ENCODE measurements at places on chromosomes 12 and 14. TPM values are rescaled to one million over a fixed set of nuclear protein-coding genes. Genes with fewer than 3 reads are reported as not detected.

DNA sequence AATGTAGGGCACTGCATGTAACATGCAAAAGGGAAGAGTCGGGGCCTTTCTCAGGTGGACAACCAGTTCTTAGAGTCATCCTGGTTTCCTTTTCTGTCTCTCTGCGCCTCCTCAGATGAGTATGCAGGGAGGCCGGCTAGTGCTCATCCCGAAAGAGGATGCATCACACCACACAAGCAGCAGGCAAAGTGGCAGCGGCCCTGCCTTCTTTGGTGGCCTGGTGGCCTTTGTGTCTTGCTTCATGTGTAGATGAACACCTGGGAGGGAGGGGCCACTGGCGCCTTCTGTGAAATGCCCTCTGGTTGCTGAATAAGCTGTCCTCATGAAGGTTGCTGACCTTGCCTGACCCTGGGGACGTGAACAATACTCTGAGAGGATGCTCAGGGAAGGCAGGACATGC lies 18.0 kb downstream of the SLC24A4 start:
- DNase-seq, result no peak

GRCh38 chr12:45388545-45388944 lies 172.7 kb downstream of the ANO6 start:
- no peak for DNase-seq

- no peak for DNase-seq
These were observed 160.9 kb downstream of the ALG10B start for GRCh38 chr12:38477340-38478090.

DNA sequence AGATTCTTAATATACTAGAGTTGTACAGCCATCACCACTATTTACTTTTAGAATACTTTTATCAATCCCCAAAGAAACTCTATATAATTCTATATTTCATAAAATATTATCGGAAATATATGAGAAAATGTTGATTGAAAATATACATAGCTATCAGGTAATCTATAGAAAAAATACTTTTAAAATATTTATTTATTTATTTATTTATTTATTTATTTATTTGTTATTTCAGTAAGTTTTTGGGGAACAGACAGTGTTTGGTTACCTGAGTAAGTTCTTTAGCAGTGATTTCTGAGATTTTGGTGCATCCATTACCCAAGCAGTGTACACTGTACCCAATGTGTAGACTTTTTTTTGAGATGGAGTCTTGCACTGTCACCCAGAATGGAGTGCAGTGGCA lies 206.6 kb upstream of the DAAM1 start:
- no peak for DNase-seq

DNA sequence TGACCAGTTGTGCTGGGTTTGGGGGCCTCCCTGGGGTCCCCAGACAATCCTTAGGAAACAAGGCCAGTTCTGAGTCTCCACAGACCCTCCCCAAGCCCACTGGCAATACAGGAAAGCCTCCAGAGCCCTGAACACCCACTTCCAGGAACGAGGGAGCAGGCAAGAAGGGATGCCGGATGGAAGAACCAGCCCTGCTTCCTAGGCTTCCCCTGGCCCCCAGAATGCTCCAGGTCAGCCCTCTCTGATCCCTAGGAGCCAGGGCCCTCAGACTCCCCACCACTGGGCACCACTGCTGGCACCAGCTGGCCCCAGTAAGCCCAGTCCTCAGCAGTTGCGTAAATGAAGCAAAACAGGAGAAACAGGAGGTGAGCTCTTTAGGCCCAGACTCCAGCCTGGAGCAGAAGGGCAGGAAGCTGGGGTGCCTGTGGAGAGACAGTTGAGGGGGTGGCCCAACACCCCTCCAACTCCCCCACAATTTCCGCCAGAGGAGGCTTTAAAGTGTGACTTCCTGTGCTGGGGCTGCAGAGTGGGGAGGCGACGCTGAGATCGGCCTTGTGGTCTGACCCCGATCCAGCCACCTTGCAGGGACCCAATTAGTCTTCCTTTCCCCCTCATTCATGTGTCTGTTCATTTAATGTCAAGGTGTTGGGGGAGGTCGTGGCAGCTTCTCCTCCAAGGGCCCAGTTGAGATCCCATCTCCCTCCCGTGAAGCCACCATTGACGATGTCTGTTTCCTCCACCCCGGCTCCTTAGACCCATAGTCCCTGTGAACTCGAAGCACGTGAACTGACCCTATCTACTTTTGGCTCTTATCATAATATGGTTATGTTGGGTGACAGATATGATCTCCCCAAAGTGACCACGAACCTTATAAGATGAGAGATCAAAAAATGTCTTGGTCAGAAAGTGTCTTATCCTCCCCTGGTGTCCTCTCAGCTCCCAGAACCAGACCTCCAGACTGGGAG lies 4.7 kb downstream of the TNFRSF1A start:
- DNase-seq, result no peak

GRCh38 chr12:2666411-2666810 lies 128.4 kb upstream of the FKBP4 start:
- no peak for DNase-seq

GRCh38 chr12:6535697-6535946 lies 1.3 kb downstream of the GAPDH start:
- no peak for DNase-seq

Gene TOMM20L
- total RNA-seq, result not detected

DNA sequence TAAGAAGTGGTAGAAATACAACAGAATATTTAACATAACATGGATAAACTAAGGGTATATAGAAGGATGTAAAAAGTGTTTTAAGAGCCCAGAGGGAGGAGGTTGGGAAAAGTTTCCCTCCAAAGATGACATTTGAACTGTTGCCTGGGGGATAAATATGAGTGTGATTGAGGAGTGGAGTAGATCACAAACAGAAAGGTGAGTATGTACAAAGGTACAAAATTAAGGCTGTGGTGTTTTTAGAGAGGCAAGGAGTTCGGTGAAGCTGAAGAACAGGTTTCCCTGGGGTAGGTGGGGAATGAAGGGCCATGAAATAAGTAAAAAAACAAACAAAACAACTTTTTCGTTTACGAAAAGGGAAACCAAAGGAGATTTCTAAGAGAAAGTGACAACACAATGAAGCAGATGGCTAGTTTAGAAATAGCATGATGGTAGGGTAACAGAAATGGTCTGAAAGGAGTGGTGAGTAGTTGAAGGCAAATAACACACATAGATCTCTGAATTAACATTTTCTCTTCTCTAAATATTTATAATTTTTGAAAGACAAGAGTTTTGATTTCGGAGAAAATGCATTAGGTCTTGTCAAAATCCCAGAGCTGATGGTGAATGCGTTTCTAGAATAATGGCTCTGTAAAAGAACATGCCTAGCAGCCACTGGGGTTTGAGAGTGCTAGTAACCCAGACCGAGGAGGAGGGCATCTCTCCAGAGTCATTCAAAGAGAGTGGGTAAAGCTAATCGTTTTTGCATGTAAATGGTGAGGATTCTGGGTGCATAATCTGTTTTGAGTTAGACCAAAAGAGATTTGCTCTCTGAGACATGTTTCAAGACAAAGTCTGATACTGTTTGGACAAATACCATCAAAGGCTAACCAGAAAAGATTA lies 240.4 kb upstream of the DCN start:
- no peak for DNase-seq

DNA sequence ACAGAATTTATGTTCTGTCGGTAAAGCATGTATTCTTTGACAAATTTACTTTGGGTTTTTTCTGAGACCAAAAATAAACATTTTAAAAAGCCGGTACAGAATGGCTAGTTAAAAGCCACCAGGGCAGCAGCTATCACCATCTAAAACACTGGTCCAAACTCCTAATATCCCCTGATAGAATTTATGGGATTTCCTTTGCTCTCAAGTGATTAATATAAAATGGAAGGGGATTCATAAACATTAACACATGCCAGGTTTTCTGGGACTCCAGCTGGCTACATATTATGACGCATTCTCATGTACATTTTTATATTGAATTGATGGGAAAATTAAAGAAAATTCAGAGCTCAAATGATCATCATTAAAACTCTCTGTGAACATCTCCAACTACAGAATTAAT lies 640.8 kb downstream of the C12orf50 start:
- DNase-seq, result no peak

- DNase-seq, result no peak
These were observed 613.6 kb upstream of the USP15 start for GRCh38 chr12:61646639-61647038.

- DNase-seq, result no peak
These were observed 141.7 kb upstream of the ARHGAP5 start for GRCh38 chr14:31935391-31935790.

GRCh38 chr12:43348221-43348620 lies 203.8 kb downstream of the ADAMTS20 start:
- DNase-seq, result no peak

DNA sequence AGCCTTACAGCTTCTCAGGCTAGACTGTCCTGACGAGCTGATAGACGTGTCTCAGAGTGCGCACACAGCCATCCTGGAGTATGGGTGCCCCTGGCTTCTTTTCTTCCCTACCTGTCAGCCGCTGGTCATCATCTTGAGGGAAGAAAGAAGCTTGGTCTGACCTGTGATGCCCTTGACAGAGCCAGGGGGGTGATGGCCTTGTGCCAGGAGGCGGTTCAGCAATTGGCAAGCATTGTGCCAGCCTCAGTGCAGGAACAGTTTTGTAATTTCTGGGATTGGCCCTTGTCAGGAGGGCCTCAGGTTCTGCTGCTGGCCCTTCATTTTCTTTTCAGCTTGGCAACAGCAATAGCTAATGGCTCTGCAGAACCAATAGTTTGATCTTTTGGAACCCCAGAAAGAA lies 80.1 kb downstream of the ADCK1 start:
- no peak for DNase-seq

Gene TMEM132C
- total RNA-seq, result 4.1 TPM

DNA sequence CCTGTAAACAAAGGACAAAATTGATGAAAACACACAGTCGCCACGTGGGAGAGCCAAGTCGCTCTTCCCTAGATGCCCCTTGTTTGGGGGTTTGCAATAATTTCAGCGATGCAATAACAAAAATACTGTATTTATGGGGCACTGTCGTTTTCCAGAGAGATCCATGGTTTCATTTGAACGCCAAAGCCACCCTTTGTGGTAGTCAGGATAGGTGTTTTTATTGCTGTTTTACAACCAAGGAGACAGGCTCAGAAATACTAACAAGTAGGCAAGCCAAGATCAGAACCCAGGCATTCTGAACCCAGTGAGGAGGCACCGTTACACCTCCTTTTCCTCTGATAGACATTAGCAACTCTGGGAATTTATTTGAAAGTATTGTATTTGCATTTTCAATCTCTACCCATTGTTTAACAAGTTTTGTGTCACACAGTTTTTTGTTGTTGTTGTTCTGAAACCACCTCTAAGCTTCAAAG lies 831 bp upstream of the BTBD7 start:
- DNase-seq, result no peak

Gene PABPN1
- 70.1 TPM for total RNA-seq

DNA sequence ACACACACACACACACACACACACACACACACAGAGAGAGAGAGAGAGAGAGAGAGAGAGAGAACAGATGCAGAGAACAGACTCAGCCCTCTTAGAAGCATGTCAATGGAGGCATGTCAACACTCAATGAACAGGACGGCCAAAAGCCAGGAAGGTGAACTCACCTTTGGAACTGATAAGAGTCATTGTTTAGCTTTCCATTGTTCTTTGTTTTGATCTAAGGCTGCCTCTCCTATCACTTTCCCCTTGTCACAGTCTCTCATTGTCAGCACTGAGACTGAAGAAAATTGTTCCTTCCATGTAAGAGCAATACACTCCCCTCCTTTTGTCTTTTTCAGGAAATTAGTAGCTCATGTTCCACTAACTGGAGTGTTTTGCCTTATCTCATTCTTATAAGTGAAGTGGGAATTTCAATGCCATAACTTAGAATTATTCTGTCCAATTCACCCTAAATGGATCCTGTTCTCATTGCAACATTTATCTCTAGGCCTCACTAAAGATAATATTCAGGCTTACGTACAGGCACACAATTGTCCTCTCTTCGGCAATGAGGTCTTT lies 218.0 kb downstream of the DUSP6 start:
- DNase-seq, result no peak

DNA sequence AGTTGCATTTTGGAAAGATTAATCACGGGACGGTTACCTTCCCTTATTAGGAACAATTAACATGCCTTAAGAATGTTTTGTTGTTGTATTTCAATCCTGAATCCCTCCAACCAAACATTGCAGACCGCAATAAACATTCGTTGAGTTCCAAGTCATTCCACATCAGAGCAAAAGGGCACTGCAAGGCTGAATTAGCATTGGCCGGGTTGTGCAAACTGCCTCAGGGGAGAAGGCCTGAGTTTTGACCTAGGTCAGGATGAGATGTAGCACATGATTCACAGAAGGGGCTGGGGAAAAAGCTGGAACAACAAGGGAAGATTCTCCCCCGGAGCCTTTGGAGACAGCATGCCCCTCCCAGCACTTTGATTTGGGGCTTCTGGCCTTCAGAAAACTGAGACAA lies 82.1 kb upstream of the BDKRB2 start:
- no peak for DNase-seq
